SK-N-MC (cell line): ENCODE measurements at places on chromosomes 2 and 18.

DNA sequence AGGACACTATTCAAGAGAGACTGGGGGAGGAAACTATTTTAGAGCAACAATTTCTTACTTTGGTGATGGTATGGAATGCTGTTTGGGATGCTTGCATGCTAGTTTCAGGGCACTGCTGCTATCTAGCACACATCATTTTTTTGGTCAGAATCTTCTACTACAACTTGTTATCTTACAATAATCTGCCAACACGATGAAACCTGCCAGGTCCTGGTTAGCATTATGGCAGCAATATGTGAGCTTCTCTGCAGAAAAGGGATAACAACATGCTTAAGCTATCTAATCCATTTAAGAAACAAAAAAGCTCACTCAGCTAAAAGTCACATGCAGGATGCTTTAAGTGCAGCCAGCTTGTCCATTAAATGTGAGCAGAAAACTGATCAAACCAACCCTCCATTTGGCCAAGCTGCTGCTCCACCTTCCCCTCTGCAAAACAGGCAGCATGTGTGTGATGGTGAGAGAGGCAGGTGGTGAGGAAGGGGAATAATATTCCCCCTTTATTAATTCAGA is 30.1 kb downstream of the GAREM2 start:
- DNase-seq: no peak

- no peak for DNase-seq
Observed at GRCh38 chr2:97673182-97673914, 3.8 kb downstream of the C2orf92 start.

GRCh38 chr2:23516520-23517256 is 131.7 kb downstream of the KLHL29 start:
- no peak for DNase-seq

DNA sequence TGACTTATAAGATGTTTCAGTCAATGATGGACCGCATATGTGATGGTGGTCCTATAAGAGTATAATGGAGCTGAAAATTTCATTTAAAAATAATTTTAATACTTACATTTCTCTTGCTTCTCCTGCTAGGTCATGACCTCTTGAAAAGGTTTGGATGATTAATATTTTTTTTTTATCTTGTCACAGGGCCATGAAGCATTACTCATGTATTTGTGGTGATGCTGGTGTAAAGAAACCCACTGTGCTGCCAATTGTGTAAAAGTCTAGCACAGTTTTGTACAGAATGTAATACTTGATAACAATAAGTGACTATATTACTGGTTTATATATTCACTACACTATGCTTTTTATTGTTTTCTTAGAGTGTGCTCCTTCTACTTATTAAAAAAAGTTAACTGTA is 124.2 kb upstream of the CELF4 start:
- DNase-seq: no peak
